ENCODE measurements at places on chromosomes 6 and 20.
A peak's percentile ranks its signal among the peaks of the same experiment; 100 is the strongest.

DNA sequence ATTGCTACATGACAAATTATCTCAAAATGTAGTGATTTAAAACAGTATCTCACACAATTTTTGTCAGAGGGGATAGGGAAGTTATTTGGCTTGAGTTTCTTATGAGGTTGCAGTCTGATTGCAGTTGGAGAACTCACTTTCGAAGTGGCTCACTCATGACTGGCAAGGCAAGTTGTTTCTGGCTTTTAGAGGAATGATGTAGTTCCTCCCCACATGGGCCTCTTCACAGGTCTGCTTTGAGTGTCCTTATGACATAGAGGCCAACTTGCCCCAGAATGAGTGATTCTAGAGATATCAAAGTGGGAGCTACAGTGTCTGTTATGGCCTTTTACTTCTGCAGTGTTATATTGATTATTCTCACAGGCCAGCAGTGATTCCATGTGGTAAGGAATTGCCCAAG lies 6.1 kb downstream of the DOP1A start:
- no peak for DNase-seq

GRCh38 chr6:162681447-162681846 lies 46.1 kb downstream of the PRKN start:
- no peak for DNase-seq

- DNase-seq = no peak
Measured at GRCh38 chr20:48901326-48901725, 20.2 kb upstream of the ARFGEF2 start.

- DNase-seq = no peak
Measured at GRCh38 chr6:43235841-43236240, 6.6 kb upstream of the DNPH1 start.

GRCh38 chr20:58554541-58554940 lies 39.3 kb upstream of the APCDD1L start:
- no peak for DNase-seq

DNA sequence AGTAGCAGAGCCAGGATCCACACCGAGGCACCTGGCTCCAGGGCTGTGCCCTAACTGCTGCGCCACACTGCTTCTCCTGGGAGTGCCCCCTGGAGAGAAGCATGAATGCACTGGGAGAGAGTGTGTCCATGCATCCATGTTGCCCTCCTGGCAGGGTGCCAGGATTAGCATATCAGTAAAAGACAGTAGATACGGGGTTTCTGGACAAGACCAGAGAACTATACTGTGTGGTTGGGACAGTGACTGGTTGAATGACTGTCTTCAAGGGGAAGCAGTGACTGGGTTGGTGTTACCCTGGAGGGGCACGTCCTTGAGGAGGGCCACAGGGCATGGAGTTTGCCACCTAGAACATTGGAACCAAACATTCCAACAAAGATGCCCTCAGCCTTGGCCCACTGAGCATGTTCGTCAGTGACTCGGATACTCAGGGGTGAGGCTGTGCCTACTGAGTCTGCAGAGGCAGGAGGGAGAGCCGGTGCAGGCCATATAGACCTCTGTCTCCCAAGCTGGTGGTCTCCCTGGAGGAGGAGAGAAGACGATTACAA lies 288.8 kb downstream of the CDC5L start:
- DNase-seq = no peak

- DNase-seq = no peak
Measured at GRCh38 chr20:47489448-47489872, 12.2 kb upstream of the NCOA3 start.

DNA sequence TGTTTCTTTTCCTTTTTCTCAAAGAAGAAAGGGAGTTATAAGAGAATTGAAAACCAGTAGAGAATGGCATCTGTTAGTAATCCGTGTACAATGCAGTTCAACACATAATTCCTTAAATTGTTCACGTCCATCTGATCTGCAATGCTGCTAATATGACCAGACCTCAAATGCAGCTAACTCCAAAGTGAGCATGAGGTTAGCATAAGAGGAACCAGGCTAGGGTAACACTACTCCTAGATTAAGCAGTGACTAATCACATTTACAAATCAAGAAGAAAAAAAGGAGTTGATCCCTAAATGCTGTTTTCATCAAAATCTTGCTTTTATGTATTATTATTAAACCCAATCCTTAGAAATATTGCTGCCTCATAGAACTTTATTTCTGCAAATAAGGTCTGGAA lies 432.7 kb upstream of the ARID1B start:
- DNase-seq = no peak

- no peak for DNase-seq
Measured at GRCh38 chr6:72816022-72816421, 194.2 kb downstream of the KCNQ5 start.

- DNase-seq = peak; percentile 22
Measured at GRCh38 chr6:156396791-156397418, 380.3 kb upstream of the ARID1B start.

DNA sequence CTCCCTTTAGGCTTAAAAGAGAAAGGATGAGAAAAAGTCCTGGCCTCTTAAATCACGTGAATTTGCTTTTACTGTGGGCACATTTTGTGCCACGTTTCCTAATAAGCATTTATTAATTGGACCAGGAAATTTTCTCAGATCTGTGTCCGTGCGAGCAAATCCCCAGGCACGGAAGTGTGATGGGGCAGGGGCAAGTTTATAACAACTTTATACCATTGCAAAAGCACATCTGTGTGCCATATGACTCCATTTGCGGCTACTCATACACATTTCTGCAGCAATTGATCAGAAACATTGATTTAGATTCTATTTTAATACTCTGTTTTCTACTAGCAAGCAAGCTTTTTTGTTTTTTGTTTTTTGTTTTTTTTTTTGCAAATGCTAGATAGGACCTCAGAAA lies 373.2 kb downstream of the TAF4 start:
- no peak for DNase-seq

- no peak for DNase-seq
Measured at GRCh38 chr20:48933017-48933766, 11.7 kb downstream of the ARFGEF2 start.

DNA sequence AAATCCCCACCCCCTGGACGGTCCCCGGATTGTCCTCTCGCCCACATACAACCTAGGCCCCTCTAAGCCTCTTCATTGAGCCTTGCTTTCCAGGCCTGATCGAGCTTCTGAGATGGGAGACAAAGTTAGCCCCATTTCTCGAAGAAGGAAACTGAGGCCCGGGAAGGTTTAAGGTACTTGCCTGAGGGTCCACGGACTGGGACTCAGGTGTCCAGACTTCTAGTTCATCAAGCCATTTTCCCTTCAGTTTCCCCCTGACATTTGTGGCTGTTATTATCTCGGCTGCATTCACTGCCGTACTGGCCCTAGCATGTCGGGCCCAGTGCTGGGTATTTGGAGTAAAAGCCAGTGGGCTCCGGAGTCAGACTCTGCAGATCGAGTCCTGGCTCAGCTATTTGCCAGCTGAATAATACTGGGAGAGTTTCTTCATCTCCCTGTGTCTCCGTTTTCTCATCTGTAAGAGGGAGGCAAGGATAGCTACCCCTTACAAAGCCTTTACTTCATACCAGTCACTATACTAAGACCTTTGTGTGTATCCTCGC lies 633 bp downstream of the RPRD1B start:
- DNase-seq = no peak

- no peak for DNase-seq
Measured at GRCh38 chr6:159110013-159110412, 59.2 kb upstream of the FNDC1 start.

- DNase-seq = no peak
Measured at GRCh38 chr20:17961587-17961940, 7.0 kb downstream of the SNX5 start.

GRCh38 chr20:32333988-32334885 lies 23.9 kb upstream of the ASXL1 start:
- DNase-seq = peak; percentile 35

- peak; percentile 41 for DNase-seq
Measured at GRCh38 chr6:11236076-11236750, 3.7 kb upstream of the NEDD9 start.

DNA sequence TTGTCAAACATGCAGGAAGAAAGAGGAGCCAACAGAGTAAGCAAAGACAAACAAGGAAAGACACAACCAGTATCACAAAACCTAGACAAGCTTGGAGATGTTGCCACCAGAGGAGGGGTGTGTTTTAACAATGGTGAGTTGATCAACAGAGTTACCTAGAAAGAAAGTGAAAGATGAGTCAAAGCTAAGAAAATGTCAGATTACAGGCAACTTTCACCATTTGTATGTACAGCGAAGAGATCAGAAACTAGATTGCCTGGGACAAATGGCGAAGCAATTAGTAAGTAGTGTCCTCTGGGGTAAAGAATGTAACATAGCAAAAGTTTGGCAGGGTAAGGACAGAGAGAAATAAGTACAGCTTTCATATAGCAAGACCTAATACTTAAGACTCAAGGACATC lies 51.6 kb upstream of the POU3F2 start:
- no peak for DNase-seq

DNA sequence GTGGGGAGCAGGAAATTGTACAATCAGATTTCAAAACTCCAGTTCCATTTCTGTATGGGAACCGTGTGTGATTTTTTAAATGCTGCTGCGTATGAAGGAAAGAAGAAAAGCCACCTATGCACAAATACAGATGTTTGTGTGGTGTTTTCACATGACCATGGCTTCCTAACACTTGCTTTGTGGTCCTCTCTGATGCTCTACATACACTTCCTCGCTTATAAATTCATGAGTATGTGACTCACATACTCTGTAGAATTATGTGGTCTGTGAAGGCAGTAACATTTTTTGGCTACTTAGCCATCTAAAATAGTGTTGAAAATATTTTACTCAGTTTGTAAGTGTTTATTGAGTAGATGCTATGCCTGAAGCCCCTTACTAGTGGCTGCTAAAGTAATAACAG lies 119.8 kb upstream of the PDE10A start:
- DNase-seq = no peak

DNA sequence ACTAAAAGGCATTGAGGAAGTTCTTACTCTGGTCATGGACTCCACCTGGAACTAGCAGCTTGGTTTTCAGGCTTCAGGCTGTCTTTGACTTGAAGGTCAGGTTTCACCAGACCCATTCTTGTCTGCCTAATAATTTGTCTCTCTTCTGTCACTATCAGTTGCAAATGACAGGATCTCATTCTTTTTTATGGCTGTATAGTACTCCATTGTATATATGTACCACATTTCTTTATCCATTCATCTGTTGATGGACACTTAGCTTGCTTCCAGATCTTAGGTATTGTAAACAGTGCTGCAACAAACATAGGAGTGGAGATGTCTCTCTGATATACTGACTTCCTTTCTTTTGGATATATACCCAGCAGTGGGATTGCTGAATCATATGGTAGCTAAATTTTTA lies 73.1 kb upstream of the SYNCRIP start:
- DNase-seq = no peak

GRCh38 chr6:10140824-10141223 lies 274.1 kb downstream of the TFAP2A start:
- no peak for DNase-seq

DNA sequence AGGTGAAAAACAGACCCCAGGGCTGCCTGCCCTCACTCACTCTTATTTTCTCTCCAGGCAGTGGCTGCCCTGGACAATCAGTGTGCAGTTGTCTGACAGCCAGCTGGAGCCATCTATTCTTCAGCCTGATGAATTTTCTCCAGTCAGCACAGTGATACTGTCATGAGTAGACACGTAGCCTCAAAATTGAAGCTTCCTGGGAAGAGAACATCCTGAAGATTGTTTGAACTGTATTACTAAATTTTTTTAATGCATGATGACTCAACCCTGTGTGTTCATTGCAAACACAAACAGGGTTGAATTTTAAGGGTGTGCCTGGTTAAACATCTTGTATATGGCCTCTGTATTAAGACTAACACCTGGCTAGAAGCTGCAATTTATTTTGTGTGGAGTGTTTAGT lies 49.8 kb upstream of the STXBP5 start:
- DNase-seq = no peak

- DNase-seq = no peak
Measured at GRCh38 chr20:51221791-51222408, 199.0 kb upstream of the KCNG1 start.

DNA sequence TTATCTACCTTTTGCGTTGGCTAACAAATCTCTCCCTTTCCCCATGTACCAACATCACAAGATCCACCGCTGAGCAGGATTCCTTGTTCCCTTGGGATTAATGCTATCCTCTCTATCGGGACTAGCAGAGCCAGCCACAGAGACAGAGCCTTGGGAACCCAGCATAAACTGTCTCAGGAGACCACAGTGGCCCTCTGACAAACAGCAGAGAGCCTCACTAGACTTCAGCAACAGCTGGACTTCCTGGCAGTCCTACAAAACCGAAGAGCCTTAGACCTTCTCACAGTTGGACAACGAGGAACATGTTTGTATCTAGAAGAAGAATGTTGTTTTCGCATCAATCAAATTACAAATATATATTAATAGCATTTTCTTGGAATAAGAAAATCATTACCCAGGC lies 39.6 kb upstream of the POU5F1 start:
- DNase-seq = no peak

GRCh38 chr6:336159-337114 lies 44.1 kb downstream of the DUSP22 start:
- DNase-seq = no peak

DNA sequence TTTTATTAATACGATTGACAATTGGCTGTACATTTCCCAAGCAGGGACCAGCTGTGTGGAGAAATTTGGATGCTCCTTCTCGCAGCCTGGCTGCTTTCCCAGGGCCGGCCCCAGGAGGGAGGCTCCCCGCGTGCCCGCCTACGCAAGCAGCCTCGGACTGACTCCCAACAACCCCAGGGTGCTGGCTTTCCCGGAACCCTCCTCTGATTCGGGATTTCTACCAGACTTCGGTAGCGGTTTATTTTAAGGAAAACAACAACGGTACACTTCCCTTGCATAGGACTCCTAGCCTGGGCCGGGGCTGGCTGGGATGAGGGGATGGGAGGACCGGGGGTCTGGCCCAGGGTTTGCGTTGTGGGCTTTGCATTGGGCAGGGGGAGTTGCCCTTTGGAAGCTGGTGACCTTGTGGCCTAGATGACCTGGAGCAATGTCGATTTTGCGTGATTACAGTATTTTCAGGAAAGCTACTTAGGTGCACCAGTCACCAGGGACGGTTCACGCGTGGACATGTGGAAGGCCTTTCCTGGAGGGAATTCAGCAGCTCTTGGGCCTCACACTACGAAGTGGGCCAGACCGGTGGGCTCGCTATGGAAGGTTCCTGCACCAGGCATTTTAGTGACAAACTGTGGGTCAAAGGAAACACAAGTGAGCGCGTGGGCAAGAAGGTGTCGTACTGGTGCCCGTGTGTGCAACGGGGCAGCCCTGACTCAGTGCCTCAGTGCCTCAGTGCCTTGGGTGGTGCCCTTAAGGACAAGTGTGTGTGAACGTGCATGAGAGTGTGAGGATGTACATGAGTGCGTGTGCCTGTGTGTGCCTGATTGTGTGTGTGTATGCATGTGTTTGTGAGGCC lies 20.7 kb upstream of the PHACTR3 start:
- no peak for DNase-seq

- DNase-seq = no peak
Measured at GRCh38 chr20:31536575-31536974, 22.3 kb downstream of the HM13 start.

GRCh38 chr20:48635791-48636267 lies 192.0 kb downstream of the PREX1 start:
- peak; percentile 47 for DNase-seq

GRCh38 chr20:51380401-51381385 lies 161.8 kb downstream of the NFATC2 start:
- no peak for DNase-seq

GRCh38 chr20:57546956-57547649 lies 13.8 kb upstream of the PCK1 start:
- no peak for DNase-seq

GRCh38 chr20:9689041-9689440 lies 149.8 kb downstream of the PAK5 start:
- no peak for DNase-seq

Measured in T-helper 17 cell (primary cell).